Stimulated activated CD4-positive, alpha-beta T cell treated with anti-CD3 and anti-CD28 coated beads, Interleukin-1b, Interleukin-23, amount 100 ng/mL, for 1 hour (primary cell): ENCODE measurements at places on chromosomes 1 and 21.
A peak's percentile ranks its signal among the peaks of the same experiment; 100 is the strongest.

- no peak for DNase-seq
These were observed 8.9 kb upstream of the IL12RB2 start for GRCh38 chr1:67298762-67299161.

- DNase-seq: no peak
These were observed 79.9 kb upstream of the GPR52 start for GRCh38 chr1:174367892-174368291.

DNA sequence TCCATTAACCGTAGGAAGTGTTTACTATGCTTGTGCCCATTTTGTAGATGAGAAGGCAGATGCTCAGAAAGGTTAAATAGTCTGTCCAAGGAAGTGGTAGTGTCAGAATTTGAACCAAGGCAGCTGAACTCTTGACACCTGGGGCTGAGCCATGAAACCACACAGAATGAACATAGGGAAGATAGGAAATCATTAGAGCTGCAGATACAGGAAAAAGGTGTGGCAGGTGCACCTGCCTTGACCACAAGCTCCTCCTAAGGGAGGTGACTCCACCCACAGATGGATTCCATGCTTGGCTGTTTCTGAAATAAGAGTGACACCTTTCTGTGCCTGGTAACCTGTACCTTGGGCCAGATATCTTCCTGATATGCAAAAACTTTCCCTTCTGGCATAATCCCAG lies 69.9 kb upstream of the IGSF21 start:
- no peak for DNase-seq

DNA sequence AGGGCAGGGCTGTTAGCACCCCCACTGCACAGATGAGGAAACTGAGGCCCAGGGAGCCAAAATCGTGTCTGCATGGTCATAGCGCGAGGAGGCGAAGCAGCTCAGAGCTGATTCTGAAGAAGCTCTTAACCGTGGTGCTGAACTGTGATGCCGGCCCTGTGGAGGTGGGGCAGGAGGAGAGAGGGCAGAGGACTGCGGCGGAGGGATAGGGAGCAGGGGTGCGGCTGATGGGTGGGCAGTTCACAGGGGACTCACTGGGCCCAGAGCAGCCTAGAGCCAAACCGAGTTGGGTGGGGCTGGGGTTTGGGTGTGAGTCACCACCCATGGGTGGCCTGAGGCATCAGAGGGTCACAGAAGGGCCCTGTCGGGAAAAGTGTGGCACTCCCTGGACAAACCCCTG lies 74.7 kb downstream of the RAP1GAP start:
- no peak for DNase-seq

DNA sequence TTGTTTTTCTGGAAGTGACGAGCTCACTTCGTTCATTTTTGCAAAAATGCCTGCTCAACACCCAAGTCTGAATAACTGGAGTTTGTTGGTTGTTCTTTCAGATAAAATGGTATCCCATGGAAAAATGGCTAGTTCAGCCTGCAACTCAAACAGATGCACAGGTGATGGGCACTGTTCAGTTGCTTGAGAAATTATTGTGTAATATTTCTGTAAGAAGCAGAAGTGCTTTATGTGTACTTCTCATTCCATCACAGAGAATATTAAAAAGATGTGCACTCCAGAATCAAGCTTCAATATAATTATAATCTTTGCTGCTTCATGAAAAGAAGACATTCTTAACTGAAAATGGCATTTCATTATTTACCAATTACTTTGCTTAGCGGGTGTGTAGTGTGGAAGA lies 9.1 kb downstream of the SYT2 start:
- DNase-seq: no peak

GRCh38 chr1:159067699-159068621 lies 8.6 kb downstream of the AIM2 start:
- no peak for DNase-seq

- DNase-seq: no peak
These were observed 152.7 kb downstream of the S1PR1 start for GRCh38 chr1:101389547-101389929.

DNA sequence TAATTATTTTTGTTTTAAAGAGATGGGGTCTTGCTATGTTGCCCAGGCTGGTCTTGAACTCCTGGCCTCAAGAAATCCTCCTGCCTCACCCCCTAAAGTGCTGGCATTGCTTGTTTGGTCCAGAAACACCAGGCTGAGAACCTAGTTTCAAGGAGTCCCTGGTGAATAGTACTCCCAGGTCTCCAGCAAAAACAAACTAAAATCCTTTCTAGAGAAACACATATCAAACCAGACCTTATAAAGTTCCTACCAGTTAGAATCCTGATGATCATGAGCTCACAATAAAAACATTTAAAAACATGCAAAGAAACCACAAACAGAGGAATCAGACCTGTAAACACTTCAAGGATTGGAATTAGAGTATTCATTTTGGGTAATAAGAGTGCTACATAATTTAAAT lies 34.4 kb upstream of the PADI1 start:
- no peak for DNase-seq

DNA sequence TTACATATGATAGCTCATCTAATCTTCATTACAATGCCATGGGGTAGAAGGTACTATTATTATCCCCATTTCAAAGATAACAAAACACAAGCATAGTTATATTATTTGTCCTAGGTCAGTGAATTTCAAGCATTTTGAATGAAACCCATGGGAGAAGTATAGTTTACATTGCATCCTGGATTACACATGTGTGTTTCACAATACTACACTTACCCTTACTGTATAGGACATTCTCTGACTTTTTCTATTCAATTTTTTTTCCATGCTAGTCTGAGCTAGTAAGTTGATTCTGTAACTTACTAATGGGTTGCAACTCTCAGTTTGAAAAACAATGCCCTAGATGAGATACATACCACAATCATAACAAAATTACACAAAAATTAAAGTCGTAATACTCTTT lies 8.7 kb upstream of the GPX7 start:
- no peak for DNase-seq

- no peak for DNase-seq
These were observed 52.4 kb downstream of the NEGR1 start for GRCh38 chr1:72229893-72230292.

DNA sequence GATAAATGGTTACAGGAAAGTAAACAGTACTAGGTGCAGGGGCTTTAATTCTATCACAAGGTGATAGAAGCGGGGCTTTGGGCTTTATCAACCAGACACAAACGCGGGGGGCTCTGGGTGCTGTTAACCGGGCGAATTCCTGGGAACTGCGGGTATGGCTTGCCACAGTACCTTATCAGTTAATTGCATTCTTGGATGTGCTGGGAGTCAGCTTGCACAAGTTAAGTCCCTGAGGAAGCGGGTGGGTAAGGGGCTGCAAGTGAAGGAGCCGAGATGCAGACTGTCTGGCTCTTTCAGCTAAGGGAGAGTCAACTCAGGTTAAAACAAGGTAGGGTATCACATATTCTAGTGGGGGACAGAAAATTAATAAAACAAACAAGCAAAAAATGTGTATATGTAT lies 661 bp downstream of the GBP4 start:
- no peak for DNase-seq

DNA sequence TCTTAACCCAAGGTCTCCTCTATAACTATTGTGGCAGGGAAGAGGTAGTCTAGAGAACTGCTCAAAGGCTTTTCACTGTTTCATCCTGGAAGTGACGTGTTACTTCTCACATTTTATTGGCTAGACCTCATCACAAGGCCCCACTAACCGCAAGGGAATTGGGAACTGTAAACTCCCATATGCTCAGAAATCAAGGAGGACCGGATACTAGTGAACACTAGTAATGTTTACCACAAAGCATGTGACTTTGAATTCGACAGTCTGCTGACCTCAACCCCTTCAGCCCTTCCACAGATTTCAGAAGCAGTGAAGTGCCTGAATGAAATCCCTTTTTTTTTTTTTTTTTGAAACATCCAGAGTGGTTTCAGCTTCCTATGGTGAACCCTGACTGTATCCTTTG lies 3.4 kb upstream of the EEIG2 start:
- no peak for DNase-seq

GRCh38 chr1:27513958-27514357 lies 24.0 kb upstream of the WASF2 start:
- DNase-seq: no peak

GRCh38 chr1:54287176-54287650 lies 87.2 kb downstream of the MRPL37 start:
- peak; percentile 16 for DNase-seq

GRCh38 chr1:17624611-17625233 lies 85.2 kb downstream of the ARHGEF10L start:
- DNase-seq: no peak

DNA sequence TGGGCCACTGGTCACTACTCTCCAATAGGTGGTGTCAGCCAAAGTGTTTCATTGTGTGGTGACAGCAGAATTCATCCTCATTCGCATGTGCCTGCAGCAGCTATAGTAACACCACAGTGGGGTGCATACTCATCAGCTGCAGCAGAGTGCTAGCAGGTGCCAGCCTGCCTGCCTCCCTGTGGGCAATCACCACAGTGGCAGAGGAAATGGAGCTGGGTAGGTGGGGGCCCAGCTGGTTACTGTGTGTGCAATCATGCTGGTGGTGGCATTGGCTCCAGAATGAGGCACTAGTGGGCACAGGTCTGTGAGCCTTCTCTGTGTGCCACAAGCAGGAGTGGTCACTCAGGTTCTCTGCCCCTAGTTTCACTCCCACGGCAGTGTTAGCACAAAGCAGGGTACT lies 579.2 kb downstream of the PTPRC start:
- no peak for DNase-seq

DNA sequence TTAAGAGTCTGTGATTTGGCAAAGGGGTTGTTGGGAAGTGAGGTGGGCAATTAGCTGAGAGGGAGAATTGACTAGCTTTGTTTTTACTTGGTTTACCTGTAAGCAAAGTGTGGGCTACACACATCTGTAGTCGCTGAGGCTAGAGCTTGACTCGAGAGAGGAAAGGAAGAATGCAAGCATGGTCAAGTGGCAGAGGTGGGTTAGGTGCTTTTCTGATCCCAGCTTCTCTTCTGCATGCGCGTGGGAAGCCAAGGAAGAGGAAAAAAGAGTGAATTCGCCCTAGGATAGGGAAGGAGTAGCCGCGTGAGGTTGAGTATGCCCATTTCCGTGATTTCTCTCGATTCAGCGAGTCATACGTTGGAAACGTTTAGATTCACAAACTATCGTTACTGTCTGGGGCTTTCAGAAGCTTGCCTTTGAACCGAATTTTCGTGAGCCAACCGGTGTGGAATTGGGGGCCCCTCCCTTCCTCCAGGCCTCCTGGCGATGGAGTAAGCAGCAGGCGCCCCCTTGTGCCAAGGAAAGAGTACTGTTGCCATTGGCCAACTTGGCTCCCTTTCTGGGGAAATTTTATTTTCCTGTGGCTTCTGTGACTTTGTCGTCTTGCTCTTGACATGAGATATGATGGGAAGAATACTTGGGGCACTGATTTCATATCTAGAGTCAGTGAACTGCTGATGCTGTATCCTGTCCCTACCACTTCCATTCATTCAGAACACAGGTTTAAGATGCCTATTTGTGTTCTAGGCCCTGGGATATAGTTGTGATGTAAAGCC lies 1.3 kb downstream of the PIGV start:
- DNase-seq: peak; percentile 64

DNA sequence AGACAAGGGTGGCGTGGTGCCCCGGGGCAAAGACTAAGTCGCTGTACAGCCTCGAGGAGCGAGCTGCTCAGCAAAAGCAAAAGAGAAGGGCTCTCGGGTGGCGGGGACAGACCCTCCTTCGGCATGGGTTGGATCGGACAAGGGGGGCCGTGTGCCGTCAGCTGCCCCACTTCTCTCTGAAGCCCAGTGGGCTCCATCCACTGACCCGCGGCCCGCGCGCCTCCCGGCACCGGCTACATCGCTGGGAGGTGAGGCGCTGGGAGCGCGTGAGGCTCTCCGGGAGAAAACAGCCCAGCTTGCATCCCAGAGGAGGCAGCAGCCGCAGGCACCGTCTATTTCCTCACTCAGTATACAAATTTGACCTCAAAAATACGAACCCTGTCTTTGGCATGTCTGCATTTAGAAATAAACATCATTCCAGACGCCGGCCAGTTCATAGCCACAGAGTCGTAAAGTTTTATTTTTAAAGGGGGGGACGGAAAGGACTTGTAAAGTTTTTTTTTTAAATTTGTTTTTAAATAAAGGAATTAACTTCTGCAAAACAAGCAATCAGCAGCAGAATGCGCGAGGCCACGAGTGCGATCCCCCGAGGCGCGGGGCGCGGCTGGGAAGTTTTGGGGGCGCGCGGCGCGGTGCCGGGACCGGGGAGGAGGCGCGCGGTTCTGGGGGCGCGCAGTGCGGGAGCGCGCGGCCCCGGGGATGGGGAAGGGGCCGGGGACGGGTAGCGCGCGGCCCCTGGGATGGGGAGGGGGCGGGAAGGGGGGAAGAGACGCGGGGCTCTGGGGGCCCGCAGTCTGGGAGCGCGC lies 689 bp upstream of the GPR137B start:
- DNase-seq: no peak

GRCh38 chr1:239125893-239126292 lies 260.5 kb upstream of the CHRM3 start:
- no peak for DNase-seq

- no peak for DNase-seq
These were observed 9.0 kb downstream of the BLACAT1 start for GRCh38 chr1:205446828-205447227.

DNA sequence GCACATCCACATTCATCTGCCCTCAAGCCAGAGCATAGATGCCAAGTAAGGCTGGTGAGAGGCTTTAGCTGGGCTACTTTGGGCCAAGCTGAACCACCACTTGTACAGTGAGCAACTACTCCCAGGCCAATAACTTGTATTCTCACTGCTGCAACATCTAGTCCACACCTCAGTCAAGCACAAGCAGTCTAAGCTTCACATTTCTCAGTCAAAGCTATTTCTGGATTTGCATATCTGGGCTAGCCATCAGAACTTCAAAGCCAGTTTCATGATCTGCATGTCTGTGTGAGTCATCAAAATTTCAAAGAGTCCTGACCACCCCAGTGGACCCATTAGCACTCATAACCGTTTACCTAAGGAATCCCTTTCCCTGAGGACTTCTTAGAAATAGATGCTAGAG lies 77.7 kb upstream of the DIRAS3 start:
- DNase-seq: no peak

- no peak for DNase-seq
These were observed 32.5 kb downstream of the KAZN start for GRCh38 chr1:14630986-14631385.

GRCh38 chr1:165356876-165357275 lies 361 bp upstream of the LMX1A start:
- DNase-seq: no peak

GRCh38 chr1:18384059-18384458 lies 96.7 kb upstream of the KLHDC7A start:
- DNase-seq: no peak

GRCh38 chr1:160789051-160789701 lies 6.8 kb upstream of the LY9 start:
- DNase-seq: no peak

DNA sequence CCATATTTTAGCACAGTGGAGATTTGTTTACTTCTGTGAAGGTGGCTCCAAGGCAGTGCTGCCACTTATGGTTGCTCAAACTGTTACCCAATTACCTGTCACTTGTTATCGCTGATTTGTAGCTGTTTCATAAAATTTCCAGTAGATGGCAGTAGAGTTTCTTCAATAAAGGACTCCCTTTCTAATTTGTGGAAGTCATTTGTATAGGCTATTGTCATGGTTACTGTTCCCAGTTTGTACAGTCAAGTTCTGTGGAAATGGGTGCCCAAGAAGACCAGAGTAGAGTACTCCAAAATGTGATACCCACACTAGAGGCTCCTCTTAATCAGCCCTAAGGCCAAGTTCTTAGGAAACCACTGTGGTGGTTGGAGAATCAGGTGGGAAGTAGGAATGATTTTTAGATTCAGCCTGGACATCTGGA lies 186.1 kb downstream of the CLEC20A start:
- no peak for DNase-seq

GRCh38 chr1:6235296-6235677 lies 477 bp downstream of the ICMT start:
- DNase-seq: no peak
